ENCODE measurements at places on chromosomes 7 and 10. TPM values are rescaled to one million over a fixed set of nuclear protein-coding genes. Genes with fewer than 3 reads are reported as not detected.

LRRC17 gene
- 0.18 TPM for total RNA-seq

NEBL gene
- total RNA-seq: 61.6 TPM

WEE2 gene
- not detected for total RNA-seq

EPO gene
- total RNA-seq: 0.35 TPM

NUTM2E gene
- total RNA-seq: 0.63 TPM

BLNK gene
- not detected for total RNA-seq

SFXN4 gene
- 24.0 TPM for total RNA-seq

PARD3 gene
- total RNA-seq: 74.8 TPM

OR2A12 gene
- not detected for total RNA-seq

PTF1A gene
- not detected for total RNA-seq

SLC13A1 gene
- not detected for total RNA-seq

SPAM1 gene
- 0.67 TPM for total RNA-seq

NUDT13 gene
- total RNA-seq: 1.6 TPM

SPDYE5 gene
- not detected for total RNA-seq

- DNase-seq: no peak
Measured at GRCh38 chr7:104174798-104175197, 33.0 kb downstream of the ORC5 start.

- peak; percentile 89 for DNase-seq
Measured at GRCh38 chr10:24503461-24504320, 220.0 kb downstream of the ARHGAP21 start.

- no peak for DNase-seq
Measured at GRCh38 chr7:121273467-121274167, 55.2 kb upstream of the WNT16 start.

GRCh38 chr10:132319853-132320653 is 11.9 kb upstream of the LRRC27 start:
- no peak for DNase-seq

- no peak for DNase-seq
Measured at GRCh38 chr7:18535810-18536415, 40.4 kb downstream of the HDAC9 start.

GRCh38 chr10:117617659-117618058 is 75.1 kb downstream of the EMX2 start:
- peak; percentile 10 for DNase-seq

GRCh38 chr10:99874341-99875085 is 92.1 kb downstream of the ABCC2 start:
- DNase-seq: peak; percentile 38

DNA sequence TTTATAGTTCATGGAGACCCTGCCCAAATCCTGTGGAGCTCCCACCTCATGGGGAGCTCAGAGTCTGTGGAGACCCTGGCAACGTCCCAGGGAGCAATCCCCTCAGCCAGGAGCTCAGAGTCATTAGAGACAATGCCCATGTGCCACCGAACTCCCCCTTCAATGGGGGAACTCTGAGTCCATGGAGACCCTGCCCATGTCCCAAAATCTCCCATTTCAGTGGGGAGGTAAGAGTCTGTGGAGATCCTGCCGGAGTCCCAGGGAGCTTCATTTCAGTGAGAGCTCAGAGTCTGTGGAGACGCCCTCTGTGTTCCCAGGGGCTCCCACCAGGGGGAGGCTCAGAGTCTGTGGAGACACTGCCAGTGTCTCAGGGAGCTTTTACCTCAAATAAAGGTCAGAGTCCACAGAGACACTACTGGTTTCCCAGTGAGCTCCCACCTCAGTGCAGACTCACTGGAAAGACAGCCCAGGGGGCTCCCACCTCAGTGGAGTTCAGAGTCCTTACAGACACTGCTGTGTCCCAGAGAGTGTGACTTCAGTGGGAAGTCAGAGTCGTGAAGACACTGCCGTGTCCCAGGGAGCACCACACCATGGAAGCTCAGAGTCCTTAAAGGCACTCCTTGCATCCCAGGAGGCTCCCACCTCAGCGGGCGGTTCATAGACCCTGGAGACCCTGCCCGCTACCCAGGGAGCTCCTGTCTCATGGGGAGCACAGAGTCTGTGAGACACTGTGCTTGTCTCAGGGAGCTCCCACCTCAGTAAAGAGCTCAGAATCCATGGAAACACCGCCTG is 5.0 kb downstream of the MYO1G start:
- peak; percentile 90 for DNase-seq

DNA sequence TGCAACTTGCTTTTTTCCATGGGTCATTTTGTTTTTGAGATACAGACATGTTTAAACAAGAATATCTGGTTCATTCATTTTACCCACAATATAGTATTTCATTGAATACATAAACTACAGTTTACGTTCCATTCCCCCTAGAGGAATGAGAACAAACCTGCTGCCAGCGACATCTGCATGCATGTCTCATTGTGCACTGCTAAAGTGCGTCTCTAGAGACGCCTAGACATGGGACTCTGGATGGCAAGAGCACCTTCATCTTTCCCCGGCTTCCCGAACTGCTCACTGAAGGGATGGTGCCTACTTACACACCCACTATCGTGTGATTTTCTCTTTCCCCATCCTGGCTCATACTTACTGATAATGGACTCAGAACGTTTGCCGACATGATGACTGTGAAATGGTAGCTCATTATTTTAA is 1.2 kb upstream of the ZNF777 start:
- DNase-seq: no peak

DNA sequence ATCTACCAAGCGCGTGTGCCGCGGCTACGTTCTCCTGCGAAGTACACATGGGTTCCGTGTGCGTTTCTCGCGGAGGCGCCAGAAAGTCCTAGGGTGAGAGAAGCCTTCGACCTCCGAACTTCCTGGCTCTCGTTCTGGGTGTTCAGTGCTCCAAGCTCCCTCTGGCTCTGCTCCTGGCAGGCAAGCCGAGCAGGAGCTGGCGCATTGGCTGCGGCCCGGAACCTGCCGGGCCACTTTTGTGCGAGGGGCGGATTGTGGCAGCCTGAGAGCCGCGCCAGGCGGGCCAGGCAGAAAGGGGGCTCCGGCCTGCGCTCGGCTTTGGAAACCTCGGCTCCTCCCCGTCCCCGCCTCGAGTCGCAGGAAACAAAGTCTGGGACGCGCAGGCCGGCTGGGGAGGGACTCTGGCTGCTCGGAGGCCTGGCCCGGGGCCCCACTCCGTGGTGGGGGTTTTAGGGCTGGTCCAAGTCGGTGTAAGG is 9.6 kb downstream of the EMX2 start:
- peak; percentile 85 for DNase-seq

GRCh38 chr7:134246761-134247160 is 70.0 kb downstream of the SLC35B4 start:
- DNase-seq: no peak

DNA sequence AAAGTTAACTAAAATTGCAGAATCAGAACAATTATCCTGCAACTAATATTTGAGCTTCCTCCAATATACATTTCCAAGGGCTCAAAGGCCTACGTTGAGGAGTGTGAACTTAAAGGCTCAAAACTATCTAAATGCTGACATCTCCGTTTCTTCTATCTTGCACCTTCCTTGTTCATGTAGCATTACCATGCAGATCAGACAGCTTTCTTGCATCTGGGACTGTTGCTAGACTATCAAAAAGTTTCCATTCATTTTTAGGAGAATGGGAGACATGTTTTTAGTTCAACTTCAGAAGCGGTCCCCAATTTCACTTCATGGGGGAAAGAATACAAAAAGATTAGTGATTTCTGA is 2.9 kb downstream of the ANKRD1 start:
- DNase-seq: no peak

GRCh38 chr10:88004451-88004850 is 141.0 kb downstream of the PTEN start:
- DNase-seq: no peak

- no peak for DNase-seq
Measured at GRCh38 chr7:22931011-22931410, 82.9 kb downstream of the HYCC1 start.

- DNase-seq: no peak
Measured at GRCh38 chr7:111274857-111275256, 183.9 kb downstream of the LRRN3 start.

- DNase-seq: no peak
Measured at GRCh38 chr7:142790056-142790455, 19.3 kb downstream of the PRSS2 start.

DNA sequence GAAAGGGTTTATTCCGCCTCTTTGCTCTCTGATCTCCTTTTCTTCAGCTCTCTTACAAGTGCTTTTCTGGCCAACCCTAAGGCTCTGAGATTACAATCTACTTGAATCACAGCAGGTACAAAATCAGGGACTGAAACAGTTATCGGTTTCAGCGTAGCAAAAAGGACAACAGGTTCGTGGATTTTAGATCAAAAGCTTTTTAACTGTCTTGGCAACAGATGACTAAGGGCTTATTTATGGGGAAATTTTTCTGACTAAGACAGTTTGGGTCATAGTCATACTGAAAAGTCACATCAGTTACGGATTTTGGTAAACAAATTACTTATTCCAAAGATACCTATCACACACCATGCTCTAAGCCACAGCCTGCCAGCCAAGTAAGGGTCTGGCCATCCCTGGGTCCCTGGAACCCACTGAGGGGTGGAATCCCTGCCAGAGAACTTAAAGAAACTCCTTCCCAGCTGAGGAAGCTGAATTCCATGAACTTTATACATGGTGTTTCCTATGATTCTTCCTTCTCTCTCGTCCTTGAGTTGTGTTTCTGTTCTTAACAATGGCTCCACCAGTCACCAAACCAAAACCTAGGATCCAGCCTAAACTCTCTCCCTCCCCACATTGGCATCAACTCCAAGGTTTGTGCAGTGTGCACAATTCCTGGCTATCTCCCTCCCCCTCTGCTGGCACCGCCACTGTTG is 169.3 kb downstream of the FAM107B start:
- no peak for DNase-seq

DNA sequence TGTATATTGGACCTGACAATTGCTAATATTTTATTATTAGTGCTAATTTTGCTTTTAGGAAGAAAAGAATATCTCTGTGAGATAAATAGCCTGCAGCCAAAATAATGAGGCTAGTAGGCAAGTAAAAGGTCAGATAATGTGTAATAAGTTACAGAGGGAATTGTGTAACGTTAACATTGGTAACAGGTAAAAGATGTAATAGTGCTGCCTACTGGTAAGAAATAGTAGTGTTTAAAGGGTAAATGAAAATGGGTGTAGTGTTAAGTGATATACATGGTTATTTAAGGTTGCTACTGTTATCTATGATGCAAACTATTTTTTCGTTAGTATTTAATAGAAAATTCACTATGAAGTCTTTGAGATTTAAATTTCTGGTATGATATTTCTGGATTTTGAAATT is 9.2 kb upstream of the FOXP2 start:
- DNase-seq: no peak

GRCh38 chr7:19404912-19405329 is 259.7 kb upstream of the FERD3L start:
- DNase-seq: peak; percentile 68

DNA sequence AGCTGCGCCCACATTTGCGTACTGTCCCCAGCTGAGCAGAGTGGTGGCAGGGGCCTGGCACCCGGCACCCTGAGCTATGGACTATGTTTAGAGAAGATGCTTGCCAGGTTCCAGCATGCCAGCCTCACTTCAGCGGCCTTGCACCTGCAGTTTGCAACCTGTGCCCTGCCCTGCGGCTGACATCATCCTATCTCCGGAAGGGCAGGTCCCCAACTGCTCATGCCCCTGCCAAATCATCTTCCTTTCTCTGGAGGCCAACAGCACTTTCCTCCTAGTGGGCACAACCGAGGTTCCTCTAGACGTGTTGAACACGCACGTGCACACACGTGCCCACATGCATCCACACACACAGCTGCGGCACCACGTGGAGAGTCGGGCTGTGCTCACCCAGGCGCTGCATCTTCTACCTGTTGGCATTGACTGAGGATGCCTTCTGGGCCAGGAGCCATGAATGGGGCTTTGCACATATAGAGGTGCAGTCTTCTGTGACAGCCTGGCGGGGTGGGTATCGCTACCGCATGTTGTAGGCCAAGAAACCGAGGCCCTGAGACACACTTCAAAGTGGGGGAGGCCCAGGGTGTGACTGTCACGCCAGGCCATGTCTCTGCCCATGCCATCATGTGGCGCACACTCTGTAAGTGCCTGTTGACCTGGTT is 24.5 kb downstream of the CNPY1 start:
- peak; percentile 27 for DNase-seq

GRCh38 chr7:43072530-43072929 is 39.9 kb upstream of the HECW1 start:
- DNase-seq: no peak

- peak; percentile 74 for DNase-seq
Measured at GRCh38 chr10:132375116-132375794, 21.7 kb upstream of the PWWP2B start.

DNA sequence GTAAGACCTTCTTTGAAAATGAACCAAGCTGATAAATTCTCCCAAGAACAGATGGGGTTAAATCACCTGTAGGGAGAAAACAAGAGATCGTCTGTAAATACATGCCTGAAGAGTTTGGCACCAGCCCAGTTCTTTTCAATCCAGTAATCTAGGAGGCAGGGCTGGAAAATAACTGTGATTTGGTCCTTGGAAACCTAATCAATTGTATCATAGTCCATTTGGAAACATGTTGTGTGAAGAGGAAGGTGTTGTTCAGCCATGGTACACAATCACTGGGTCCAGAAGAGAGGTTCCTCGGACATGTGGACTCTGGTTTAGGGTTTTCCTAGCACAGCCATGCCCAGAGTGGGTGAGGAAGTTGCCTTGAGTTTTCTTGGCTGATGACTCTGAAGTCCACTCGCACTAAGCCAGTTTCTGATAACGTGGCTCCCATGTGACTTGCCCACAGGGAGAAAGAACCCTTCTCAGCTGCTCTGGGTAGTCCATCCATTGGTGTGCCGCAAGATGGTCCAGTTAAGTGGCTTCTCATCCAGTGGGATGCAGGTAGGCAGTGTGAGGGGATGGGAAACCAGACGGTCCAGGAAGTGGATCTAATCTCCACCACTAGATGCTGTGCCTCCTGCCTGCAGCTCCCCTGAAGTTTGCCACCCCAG is 5.1 kb downstream of the BLNK start:
- no peak for DNase-seq

DNA sequence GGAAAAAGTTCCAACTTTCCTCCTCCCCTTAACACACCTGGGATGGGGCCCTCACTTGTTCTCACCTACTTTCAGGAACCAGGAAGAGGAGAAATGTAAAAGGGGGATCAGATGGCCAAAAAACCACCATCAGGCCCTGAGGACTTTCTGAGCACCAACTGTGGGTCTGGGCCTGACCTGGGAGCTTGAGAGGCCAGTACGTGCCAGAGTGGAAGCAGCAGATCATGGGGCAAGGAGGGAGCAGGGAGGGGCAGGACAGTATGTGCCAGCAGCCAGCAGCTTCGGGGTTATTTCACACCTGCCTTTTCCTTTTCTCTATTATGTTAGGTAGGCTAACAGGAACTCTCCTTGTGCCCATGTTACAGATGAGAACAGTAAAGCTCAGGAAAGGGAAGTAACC is 118.8 kb upstream of the UNC5B start:
- DNase-seq: no peak

DNA sequence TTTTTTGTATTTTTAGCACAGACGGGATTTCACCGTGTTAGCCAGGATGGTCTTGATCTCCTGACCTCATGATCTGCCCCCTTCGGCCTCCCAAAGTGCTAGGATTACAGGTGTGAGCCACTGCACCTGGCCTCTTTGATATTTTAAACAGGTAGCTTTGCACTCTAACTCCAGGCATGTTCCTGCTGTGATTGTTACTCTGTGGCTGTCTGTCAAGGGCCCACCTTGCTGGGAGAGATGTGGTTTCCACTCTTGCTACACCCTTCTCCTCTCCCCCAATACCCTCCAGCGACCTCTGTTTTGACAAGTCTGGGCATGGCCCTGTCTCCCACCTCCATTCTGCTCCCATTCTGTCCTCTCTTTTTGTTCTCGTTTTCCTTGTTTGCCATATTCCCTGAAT is 17.1 kb downstream of the SMKR1 start:
- peak; percentile 76 for DNase-seq

- DNase-seq: no peak
Measured at GRCh38 chr7:3589752-3590151, 288.7 kb downstream of the SDK1 start.
